ENCODE measurements at places on chromosomes 16 and 17. TPM values are rescaled to one million over a fixed set of nuclear protein-coding genes. Genes with fewer than 3 reads are reported as not detected.

The GAS7 gene
- 0.72 TPM for total RNA-seq

The PLCD3 gene
- total RNA-seq, result 4.5 TPM

The TBC1D3C gene
- total RNA-seq, result 10.3 TPM

The GRB7 gene
- 6.0 TPM for total RNA-seq

The FMNL1 gene
- 559 TPM for total RNA-seq

The ADAP2 gene
- total RNA-seq, result 1.8 TPM

The GPR179 gene
- total RNA-seq, result 0.09 TPM

The ERN1 gene
- total RNA-seq, result 98.3 TPM

The RCVRN gene
- not detected for total RNA-seq

The RNF43 gene
- 3.4 TPM for total RNA-seq

DNA sequence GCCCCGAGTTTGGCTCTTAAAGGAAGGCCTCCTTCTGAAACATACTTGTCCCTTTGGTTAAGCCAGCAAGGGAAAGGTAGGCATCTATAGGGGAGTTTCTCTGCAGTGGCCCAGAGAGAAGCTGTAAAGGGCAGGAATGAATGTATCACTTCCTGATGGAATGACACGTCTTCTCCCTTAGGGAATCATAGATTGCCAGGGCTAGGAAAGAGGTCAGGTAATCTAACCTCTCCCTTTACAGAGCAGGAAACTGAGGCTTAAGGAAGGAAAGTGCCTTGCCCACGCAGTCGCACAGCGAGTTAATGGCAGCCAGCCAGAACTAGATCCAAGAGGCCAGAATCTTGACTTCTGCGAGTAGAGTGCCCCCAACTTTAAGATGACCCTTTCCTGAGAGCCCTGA lies 66.1 kb downstream of the NEUROD2 start:
- DNase-seq, result no peak

GRCh38 chr16:25135254-25135878 lies 23.8 kb downstream of the LCMT1 start:
- DNase-seq, result no peak

DNA sequence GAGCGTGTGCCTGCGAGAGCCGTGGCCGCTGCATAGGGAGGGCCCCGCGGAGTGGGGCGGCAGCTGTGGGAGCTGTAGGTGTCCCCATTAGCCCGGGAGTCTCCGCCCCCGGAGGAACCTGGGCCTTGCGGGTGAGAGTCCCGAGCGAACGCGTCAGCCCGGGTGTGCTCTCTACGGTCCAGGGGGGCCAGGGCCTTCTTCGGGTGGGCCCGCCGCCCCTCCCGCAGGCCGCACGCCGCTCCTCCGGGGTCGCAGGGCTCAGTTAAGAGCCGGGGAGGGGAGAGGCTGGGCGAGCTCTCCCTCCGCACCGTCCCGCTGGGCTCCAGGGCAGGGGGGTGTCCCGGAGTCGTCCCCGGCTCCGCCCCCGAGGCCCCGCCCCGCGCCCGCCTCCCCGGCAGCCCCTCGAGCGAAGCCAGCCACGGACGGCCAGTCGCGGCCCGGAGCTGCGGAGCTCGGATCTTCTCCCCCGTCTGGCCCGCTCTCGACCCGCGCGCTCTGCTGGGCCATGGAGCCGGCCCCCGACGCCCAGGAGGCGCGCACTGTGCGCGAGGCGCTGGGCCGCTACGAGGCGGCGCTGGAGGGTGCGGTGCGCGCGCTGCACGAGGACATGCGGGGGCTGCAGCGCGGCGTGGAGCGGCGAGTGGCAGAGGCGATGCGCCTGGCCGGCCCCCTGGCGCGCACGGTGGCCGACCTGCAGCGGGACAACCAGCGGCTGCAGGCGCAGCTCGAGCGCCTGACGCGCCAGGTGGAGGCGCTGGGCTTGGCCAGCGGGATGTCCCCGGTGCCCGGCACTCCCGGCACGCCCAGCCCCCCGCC lies at the start of gene SMTNL2:
Gene SMTNL2 (plus strand): TSS at position 429 of the 816 bp plus-strand sequence. CDS start 77 bp downstream, at position 506.
- peak; percentile 27 for DNase-seq

- no peak for DNase-seq
These were observed 124.8 kb downstream of the NTN1 start for GRCh38 chr17:9146064-9146463.

DNA sequence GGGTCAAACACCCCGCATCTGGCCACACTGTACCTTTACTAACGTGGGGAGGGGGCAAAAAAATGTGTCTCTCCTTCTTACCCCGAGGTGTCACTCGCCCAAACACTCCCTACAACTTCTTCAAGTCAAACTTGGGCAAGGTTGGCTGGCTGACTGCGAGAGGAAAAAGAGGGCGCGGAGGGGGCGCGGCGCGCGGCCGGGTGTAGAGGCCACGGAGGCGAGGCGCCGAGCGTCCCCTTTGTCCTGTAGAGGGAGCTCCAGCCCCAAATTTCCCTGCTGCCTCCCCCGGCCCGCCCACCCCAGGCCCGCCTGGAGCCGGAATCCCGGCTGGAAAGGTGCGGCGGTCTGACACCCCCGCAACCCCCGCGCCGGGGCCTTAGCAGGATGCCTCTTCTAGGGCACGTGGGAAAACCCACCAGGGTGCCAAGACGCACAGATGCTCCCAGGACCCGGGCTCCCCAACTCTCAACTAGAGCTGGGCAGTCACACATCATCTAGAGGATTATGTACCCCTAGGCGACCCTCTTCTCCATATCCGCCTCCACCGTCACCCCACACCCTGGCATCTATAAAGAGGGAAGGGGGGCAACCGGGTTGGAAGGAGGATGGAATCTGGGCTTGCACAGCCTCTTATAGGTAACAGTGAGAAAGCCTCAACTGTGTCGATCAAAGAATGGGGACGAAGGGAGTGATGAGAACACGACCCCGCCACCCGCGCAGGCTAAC lies 4.2 kb downstream of the IRX3 start:
- peak; percentile 56 for DNase-seq

DNA sequence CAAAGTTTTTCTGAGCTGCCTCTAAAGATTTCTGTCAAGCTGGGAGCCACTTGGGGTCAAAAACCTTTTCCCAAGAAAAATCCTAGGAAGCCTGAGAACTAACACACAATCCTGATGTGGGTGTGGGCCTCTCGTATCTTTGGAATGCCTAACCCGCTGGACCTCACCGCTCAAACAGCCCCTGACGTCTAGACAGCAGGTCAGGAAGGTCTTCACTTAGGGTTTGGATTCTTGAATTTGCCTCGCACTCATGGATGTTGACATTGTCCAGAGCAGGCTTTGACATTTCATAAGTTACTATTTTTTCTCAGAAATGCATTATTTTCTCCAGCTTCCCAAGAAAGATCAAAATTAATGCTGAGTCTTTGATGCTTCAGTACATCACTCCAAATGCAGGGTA lies 18.9 kb downstream of the TEX2 start:
- no peak for DNase-seq

DNA sequence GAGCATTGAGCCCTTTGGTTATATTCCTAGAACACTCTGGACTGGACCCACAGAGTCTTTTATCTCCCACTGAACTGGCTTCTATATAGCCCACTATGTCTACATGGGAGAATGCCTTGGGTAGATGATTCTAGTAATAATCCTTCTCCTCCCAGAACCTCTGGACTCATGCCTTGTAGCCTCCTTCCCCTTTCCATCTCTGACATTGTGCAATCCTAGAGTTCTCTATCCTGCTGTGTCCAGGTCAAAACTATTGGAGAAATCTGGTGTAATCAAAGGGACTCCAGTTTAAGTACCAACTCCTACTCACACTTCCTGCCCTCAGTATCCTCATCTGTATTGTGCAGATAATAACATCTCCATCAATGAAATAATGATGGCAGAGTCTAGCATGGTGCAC lies 9.1 kb downstream of the RCVRN start:
- DNase-seq, result no peak

DNA sequence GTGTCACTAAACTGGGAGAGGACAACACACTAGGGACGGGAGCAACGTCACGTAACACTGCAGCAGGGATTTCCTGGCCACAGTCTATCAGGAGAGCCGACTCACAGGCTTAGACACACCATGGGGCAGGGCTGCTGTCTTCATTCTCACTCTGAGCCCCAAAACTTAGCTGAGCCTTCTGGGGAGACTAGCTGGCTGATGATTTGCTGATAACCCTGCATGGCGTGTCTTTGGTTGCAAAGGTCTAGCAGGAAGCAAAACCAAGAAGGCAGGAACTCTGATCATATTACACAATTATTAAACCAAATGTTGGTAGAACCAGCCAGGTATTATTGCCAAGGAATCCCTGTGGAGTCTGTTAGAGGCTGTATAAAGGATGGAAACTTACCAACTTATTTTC lies 345.0 kb downstream of the SLC39A11 start:
- DNase-seq, result no peak

DNA sequence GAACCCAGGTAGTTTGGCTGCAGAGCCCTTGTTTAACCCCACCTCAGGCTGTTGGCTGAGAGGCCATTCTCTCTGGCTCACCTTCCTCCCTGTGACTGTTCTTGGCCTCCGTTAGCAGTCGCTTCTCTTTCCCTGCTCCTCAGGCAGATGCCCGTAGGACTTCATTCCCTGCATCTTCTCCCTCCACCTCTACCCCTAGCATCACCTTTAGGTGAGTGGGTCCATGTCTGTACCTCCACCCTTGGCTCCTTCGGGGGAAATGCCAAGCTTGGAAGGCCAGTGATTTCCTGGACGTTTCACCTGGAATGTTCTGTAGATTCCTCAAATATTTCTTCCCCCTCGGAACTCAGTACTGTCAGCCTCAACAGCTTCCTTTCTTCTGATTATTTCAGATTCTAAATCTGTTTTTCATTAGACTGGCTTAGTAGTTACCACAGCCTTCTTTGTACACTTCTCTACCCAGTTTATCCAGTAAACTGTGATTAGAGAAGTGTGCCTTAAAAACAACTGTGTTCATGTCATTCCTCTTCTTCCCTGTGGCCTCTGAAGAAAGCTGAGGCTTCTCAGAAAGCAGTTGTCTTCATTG lies 227.9 kb downstream of the MSI2 start:
- DNase-seq, result no peak

DNA sequence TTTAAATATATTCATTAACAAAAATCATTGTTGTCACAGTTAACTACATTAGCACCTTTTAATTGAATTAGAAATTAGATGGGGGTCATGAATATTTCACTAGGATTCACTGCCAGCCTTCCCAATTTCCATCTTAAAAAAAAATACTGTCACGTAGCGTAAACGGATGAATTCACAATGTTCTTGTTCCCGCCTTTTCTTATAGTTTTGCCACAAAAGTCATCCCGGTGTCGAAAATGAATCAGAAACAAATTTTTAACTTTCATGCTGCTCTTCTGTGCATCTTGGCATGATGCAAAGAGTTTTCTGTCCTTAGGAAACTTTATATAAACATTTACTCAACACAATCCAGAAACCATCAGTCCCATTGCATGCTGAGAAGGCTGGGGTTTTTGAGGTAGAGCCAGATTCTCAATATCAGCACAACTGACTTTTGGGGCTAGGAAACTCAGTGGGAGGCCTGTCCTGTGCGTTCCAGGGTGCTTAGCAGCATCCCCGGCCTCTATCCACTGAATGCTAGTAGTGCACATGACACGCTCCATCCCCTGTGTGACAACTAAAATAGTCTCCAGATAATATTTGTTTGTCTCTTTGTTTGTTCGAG lies 252.9 kb upstream of the XYLT1 start:
- DNase-seq, result no peak

- no peak for DNase-seq
These were observed 12.0 kb upstream of the CFDP1 start for GRCh38 chr16:75445298-75445697.

DNA sequence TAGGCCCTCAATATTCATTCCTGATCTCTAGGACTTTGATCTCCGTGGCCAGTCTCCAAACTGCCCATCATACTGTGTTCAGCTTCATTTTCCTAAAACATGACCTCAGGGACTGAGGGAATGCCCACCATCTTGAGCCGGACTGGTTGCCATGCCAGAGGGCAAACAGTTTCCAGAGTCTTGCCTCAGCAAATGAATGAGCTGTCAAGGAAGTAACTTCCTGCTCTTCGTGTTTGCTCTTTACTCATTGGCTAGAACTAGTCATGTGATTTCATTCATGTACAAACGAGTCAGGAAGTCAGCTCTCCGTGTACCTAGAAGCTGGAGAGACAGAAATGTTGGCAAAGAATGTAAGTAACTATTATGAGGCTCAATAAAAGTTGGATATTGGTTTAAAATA lies 50.2 kb downstream of the ANKFN1 start:
- no peak for DNase-seq

GRCh38 chr17:76272541-76273444 lies 7.6 kb downstream of the UBALD2 start:
- DNase-seq, result peak; percentile 74

- peak; percentile 6 for DNase-seq
These were observed 171.7 kb downstream of the ZFHX3 start for GRCh38 chr16:72876221-72876620.

GRCh38 chr17:75034236-75034908 lies 12.4 kb downstream of the ATP5PD start:
- peak; percentile 93 for DNase-seq

- peak; percentile 12 for DNase-seq
These were observed 20.5 kb downstream of the CDC42EP4 start for GRCh38 chr17:73291260-73291801.

DNA sequence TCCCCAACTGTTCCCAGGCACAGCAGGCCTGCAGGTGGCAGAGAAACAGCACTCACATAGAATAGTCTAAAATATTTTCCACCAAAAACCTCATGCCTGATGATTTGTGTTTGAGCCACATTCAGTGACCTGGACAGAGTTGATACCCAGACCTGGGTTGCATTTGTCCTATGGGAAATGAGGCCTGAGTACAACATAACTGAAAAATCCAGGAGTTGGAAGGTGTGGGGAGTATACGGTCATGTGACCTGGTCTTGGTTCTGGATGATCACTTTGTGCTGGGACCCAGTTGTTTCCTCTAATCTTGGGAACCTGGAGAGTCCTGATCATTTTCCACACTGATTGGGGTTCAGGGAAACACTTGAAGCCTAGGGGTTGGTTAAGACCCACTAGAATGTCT lies 200.3 kb upstream of the MPHOSPH6 start:
- DNase-seq, result no peak

DNA sequence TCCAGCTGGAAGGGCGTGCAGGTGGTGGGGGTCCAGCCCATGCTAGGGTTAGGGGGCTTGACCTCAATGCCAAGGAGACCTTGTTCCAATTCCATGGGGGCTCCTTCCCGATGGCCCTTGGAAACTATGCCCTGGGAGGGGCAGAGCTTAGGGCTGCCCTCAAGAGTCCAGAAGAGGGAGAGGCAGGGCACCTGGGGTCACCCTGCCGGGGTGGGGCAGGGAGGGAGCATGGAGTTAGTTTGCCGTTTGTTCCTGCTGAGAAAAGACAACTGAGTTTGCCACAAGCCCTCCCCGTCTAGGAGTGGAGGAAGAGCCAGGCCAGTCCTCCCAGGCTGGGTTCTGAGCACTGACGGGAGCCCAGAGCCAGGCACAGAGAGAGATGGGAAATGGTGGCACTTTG lies 21.4 kb downstream of the MMP15 start:
- DNase-seq, result no peak

DNA sequence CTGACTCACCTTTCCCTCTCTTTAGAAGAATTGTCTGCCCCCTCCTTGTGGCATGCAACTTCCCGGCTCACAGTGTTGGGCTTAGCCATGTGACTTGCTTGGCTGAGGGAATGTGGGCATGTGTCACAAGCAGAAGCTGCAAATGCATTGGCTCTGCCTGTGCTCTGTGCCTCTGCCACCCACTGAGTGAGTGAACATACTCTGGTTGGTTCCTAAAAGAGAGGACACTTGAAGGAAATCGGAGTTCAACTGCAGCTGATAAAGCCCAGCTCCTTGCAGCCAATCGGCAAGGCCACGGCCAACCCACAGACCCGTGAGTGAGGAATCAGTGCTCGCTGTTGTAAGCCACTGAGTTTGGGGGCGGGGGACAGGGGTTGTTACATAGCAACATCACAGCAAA lies 10.9 kb upstream of the GINS2 start:
- no peak for DNase-seq

Measured in activated T-cell treated with anti-CD3 and anti-CD28 coated beads, Interleukin-2, amount 50 U/mL, for 72 hours (primary cell).